Activated T-helper 17 cell treated with anti-CD3 and anti-CD28 coated beads, Interleukin-2, amount 50 U/mL, for 72 hours (primary cell): ENCODE measurements at places on chromosomes 11 and 22.

GRCh38 chr22:49628391-49629260 lies 199.0 kb downstream of the BRD1 start:
- no peak for ATAC-seq

GRCh38 chr11:64844330-64845128 lies at the start of gene CDC42BPG:
TSS of gene CDC42BPG (minus strand) at chr11:64844653. CDS start at chr11:64844569, 84 bp downstream.
- peak; percentile 68 for ATAC-seq

DNA sequence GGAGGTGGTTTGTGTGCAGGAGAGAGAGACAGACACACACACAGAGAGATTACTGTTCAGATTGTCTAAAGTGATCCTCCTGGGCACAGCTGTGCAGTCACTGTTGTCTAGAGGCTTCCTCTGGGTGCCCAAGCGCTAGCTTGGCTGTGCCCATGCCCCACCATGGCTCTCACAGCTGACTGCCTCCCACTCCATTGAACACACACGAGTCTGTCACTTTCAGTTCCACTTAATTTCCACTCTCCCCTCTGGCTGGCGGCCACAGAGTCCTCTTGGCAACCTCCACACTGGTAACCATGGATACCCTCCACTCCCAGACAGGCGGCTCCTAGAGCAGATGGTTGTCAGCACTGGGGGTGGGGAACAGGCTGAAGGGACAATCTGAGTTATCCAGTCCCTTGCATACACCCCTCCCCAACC lies 29.1 kb downstream of the MAP6 start:
- ATAC-seq: no peak

DNA sequence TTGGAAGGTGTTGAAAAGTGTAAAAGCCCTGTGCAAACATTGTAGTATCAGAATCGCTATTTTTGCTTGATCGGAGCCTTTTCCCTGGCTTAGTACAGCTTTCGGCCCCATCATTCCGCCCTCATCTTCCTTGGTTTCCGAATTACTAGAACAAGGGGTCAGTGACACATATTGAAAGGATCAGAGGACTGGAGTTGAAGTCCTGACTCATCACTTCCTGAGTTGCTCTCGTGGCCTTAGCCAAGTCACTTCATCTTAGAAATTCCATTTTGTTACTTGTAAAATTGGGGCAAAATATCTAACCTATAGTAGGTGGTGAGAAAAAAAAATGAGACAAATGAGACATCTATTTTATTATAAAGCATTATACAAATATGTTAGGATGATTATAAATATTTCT lies 375.0 kb downstream of the NTM start:
- peak; percentile 40 for ATAC-seq

- no peak for ATAC-seq
Measured at GRCh38 chr11:113574171-113574570, 99.0 kb upstream of the DRD2 start.

- no peak for ATAC-seq
Measured at GRCh38 chr11:44802347-44802746, 75.6 kb downstream of the TSPAN18 start.

DNA sequence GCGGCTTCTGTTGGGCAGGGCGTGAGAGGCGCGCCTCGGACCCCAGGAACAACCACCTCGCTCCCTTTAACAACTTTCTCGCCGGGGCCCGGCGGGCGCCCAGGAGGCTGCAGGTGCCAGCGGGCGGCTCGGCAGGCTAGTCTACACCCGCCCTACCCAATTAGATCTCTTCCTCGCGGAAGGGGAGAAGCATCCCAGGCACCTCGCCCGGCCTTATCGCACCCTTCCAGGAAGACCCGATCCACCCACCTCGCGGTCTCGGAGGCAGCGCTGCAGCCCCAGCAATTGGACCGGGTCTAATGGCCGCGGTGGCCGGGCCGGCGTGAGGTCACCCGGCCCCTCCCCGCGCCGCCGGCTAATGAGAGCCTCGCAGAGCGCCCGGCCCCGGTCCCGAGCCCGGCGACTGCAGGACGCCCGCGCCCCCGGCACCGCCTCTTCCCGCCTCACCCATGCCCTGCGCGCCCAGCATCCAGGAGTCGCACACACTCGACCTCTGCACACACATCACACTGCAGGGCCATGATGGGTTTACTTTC lies at the start of gene PLAAT3:
Gene PLAAT3, minus strand, starts transcription at position 298 of the 536 bp plus-strand sequence. CDS start 419 bp downstream, outside the sequence.
- ATAC-seq: peak; percentile 79
